Sciatic nerve (tissue), 2 donors: ENCODE measurements at places on chromosomes 7 and 10. TPM values are rescaled to one million over a fixed set of nuclear protein-coding genes. Genes with fewer than 3 reads are reported as not detected.

The DEPP1 gene
- 190 TPM for total RNA-seq

The GSAP gene
- total RNA-seq: 22.3 TPM

- DNase-seq: no peak
Measured at GRCh38 chr10:36114141-36114540, 472.0 kb upstream of the FZD8 start.

GRCh38 chr7:51261950-51262795 is 54.4 kb downstream of the COBL start:
- DNase-seq: no peak

DNA sequence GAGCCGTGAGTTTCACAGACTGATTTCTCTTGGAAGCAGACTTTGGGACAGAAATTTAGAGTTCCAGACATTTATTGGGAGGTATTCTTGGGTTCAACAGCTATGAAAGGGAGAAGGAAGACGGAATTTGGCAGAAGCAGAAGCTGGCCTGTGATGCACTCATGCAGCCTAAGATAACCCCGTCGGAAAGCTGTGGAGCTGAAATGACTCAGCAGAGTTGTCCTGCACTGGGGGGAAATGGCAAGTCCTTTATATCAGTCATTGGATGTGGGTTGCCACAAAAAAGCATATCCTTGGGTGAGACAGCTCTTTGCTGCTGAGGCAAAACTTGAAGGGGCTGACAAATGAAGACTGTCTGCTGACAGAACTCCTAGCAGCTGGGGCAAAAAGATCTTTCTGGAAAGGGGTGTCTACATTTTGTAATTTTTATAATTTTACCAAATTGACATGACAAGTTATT is 11.5 kb upstream of the MICU1 start:
- no peak for DNase-seq

DNA sequence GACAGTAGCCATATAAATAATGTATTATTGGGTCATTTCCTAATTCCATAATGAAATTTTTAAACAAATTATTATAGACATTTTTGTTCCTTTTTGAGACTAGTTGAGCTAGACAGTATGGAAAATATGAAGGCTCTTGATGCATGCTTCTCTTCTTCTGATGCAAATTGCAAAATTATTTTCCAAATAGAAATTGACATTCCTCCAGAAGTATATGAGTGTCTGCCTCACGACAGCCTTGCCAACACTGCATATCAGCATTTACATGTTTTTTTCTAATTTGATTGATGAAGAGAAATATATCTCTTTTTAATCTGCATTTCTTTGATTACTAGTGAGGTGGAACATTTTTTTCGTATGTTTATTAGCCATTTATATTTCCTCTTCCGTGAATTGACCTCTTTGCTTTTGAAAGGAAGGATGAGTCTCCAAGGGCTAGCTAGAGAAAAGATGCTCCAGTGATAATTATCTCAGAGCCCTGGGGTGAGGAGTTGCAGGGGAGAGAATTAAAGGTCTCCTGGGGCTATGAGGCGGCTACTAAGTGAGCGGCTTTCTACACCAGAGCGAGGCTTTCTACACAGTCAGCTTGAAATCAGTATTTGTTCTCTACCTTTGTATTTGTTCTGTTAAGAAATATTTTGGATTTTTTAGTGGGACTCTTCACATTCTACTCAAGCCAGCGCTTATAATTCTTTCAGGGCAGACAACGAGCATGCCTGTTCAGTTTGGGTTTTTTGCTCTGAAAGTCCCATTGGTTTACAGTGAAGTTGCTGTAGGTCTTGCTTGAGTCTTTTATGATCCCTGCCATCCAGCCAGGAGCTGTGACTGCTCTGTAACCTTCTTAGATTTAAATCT is 712.2 kb upstream of the GALNT17 start:
- no peak for DNase-seq
